ENCODE measurements at places on chromosomes 2 and 18. TPM values are rescaled to one million over a fixed set of nuclear protein-coding genes. Genes with fewer than 3 reads are reported as not detected.

GRCh38 chr18:46727177-46727576, 29.7 kb downstream of the ST8SIA5 start:
- no peak for DNase-seq

ALKAL2 gene
- 6.7 TPM for total RNA-seq

GRCh38 chr2:138421971-138422335, 79.6 kb upstream of the SPOPL start:
- no peak for DNase-seq

GRCh38 chr2:40412456-40412855, 39.4 kb downstream of the SLC8A1 start:
- no peak for DNase-seq

DYNAP gene
- not detected for total RNA-seq

DNA sequence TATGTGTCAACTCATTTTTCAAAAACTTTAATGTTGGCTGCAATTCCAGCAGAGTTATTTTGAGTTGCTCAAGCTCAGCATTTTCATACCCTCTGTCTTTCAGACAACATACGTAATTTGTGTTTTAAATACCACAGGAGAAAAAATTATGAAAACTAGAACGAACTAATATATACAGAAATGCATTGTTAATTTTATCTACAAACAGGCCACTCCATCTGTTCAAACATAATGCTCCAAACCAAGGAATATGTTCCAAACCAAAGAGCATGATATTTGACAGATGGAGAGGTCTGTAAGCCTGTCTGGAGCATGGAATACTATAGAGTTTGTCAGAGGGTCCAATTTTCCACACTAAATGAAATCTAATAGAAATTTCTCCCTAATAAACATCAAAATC, 536.2 kb upstream of the FSIP2 start:
- DNase-seq, result no peak

DNA sequence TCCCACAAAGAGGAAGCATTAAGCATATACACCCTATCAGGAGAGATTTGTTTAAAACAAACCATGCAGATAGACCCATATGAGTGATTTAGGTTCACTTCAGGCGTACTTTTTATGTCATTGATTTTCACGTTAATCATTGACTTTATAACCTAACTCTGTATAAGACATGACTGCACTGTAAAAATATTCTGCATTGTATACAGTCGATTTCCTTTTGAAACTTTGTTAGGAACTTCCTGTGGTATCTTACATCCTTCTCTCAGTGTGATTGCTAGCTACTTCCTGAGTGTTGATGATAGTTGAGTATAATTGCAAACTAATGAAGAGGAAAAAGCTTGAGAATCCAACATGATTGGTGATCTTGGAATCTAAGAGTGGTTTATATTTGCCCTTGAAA, 69.4 kb downstream of the XIRP2 start:
- DNase-seq, result no peak

TMEM178A gene
- total RNA-seq, result 3.2 TPM

DNA sequence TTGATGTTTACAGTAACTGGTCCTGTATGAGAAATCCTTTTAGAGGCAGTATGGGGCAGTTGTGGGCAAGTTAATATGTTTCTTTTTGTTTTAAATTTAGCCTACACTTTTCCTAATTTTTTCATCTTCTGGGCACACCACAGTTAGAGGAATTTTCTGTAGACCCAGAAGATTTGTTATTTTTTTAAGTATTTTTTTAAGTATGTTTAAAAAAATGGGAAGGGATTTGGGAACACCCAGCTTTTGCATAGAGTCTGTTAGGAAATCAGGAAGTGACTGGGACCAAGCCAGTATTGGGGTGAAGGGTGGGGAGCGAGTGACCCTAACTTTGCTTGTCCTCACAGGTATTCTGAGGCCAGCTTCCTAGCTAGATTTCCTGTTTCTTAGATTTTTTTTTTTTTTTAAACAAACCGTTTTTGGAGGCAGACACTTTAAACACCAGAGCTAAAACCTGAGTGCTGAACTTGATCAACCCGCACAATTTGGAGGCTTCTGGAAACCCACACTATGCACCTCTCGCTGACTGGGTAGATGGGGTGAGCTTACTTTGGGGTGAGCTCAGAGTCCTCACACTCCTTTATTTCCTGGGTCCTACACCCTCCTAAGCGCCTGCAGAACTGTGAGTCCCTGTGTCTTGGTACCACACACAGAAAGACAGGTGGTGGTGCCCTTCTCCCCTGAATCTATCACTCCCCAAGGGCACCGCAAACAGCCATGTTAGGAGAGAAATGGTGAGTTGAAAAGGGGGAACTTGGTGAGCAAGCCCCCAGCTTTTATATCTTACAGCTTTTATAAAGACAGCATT, 5.2 kb downstream of the GATA6 start:
- no peak for DNase-seq

DNA sequence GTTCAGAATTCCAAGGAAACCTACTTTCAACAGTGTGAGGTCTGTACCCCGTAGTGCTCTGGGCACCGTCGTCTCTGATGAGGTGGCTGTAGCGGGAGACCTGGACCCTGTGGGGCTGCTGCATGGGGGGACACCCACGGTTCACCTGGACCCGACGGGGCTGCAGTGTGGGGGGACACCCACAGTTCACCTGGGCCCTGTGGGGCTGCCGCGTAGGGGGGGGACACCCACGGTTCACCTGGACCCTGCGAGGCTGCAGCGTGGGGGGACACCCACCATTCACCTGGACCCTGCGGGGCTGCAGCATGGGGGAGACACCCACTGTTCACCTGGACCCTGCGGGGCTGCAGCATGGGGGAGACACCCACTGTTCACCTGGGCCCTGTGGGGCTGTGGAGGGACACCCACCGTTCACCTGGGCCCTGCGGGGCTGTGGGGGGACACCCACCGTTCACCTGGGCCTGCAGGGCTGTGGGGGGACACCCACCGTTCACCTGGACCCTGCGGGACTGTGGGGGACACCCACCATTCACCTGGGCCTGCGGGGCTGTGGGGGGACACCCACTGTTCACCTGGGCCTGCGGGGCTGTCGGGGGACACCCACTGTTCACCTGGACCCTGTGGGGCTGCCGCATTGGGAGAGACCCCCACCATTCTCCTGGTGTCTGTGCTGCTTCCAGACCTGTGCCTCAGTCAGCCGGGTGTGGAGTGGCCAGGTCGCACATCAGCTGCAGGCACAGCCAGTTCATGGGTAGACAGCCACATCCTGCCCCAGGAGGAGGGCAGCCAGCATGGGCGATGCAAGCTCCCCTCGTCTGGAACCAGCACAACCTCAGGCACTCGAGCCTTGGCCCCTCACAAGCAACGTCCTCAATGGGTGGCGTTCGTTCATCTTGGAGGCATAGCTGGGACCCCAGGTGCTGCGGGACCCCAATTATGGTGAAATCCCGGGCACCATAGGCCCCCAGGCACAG, 114.5 kb downstream of the TMEM18 start:
- DNase-seq, result no peak

- no peak for DNase-seq
Observed at GRCh38 chr2:144948205-144948855, 428.4 kb upstream of the ZEB2 start.

MYO5B gene
- 23.3 TPM for total RNA-seq

GRCh38 chr2:168700615-168701245, 101.7 kb upstream of the NOSTRIN start:
- no peak for DNase-seq

DNA sequence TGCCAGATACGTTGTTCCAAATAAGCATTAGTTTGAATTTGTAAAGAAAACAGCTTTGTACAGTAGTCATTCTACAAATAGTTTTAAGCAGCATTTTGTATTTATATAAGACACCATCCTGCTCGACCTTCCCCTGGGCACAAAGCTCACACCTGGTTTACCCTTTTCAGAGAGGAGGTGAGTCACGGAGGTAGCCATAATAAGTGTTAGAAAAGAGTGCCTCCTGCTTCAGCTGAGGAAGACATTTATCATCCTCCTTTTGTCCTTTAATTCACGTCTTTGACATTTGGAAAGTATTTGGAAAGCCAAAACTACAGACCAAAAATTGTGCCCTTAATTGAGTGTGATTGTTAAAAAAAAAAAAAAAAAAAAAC, 6.8 kb downstream of the RAB12 start:
- DNase-seq, result no peak

DNA sequence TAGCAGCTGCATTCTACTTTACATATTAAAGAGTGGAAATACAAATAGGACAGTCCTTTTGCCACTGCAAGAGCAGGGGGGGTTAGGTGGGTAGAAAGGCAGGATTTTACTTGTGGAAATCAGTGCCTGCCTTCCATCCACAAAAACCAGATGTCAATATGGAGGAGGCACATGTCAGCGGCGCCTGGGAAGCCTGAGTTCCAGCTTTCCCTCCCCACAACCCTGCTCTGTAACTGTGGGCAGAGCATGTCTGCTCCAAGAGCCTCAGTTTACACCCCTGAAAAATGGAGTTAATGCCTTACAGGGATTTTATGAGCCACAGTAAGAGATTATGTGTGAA, 32.9 kb downstream of the STEAP3 start:
- DNase-seq, result no peak

GRCh38 chr2:160493227-160494028, at the start of gene RBMS1:
TSS of gene RBMS1 (minus strand) at chr2:160493807. CDS start at chr2:160493363, 444 bp downstream.
- peak; percentile 74 for DNase-seq

DNA sequence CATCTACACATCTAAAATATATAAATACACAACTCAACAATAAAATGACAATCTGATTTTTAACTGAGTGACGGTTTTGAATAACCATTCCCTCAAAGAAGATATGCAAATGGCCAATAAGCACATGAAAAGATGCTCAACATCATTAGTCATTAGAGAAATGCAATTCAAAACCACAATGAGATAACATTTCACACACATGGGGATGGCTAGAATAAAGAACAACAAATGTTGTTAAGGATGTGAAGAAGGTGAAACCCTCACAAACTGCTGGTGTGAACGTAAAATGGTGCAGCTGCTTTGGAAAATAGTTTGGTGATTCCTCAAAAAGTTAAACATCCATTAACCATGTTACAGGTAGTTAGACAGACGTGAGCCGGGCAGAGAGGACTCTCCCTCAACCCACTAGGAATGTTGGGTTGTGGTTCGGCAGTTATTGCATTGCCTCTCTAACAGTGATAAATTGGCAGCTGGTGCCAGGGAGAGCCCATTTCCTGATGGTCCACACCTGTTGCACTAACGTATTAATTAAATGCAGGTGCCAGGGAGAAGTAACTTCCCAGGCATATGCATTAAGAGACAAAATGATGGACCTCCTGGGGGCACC, 22.3 kb upstream of the DUSP2 start:
- no peak for DNase-seq

DNA sequence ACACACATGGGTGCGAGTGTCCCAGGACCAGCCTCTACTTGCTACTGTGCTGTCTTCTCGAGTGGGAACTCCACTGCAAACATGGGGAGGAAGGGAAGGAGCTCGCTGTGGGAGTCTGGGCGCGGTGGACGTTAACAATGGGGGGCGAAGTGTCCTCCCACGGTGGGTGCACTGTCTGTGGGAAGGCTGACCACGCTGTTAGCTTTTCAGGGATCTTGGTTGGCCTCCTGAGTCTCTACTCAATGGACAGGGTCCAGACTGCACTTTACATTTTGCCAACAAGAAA, 146.7 kb downstream of the MBP start:
- no peak for DNase-seq

DNA sequence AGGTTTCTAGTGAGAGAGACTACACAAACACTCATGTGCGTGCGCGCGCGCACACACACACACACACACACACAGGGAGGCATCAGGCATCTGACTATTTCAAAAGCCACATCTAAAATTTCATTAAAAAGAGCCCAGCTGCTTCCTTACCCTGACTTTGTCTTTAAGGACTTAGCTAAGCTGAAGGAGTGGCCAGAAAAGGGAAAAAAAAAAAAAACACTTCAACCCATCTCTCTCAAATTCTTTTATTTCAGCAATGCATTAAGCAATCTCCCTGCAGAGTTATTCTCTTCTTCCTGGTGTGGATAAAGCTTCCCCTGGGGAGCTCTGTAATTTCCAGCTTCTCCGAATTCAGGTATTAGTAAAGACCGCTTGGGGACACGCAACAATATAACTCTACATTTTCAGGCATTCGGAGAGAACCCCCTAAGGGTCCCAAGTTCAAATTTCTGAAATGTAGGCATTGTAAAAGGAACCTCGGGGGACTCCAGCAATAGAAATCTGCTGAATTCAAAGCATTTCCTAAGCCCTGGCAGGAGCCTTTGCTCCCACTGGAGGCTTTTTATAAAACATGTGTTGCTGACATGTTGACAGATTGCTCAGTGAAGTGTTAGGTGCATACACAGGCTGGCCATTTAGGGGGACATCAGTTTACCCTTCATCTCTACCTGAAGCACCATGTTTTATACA, 67.0 kb downstream of the ZNF521 start:
- DNase-seq, result no peak

GRCh38 chr2:48454504-48454903, 75.5 kb upstream of the STON1 start:
- no peak for DNase-seq

GBX2 gene
- not detected for total RNA-seq

SLC4A3 gene
- total RNA-seq, result 1.0 TPM

GRCh38 chr2:33363325-33364298, 112.8 kb upstream of the RASGRP3 start:
- DNase-seq, result no peak

SRD5A2 gene
- total RNA-seq, result 1.2 TPM

CD8B gene
- 1.5 TPM for total RNA-seq

DNA sequence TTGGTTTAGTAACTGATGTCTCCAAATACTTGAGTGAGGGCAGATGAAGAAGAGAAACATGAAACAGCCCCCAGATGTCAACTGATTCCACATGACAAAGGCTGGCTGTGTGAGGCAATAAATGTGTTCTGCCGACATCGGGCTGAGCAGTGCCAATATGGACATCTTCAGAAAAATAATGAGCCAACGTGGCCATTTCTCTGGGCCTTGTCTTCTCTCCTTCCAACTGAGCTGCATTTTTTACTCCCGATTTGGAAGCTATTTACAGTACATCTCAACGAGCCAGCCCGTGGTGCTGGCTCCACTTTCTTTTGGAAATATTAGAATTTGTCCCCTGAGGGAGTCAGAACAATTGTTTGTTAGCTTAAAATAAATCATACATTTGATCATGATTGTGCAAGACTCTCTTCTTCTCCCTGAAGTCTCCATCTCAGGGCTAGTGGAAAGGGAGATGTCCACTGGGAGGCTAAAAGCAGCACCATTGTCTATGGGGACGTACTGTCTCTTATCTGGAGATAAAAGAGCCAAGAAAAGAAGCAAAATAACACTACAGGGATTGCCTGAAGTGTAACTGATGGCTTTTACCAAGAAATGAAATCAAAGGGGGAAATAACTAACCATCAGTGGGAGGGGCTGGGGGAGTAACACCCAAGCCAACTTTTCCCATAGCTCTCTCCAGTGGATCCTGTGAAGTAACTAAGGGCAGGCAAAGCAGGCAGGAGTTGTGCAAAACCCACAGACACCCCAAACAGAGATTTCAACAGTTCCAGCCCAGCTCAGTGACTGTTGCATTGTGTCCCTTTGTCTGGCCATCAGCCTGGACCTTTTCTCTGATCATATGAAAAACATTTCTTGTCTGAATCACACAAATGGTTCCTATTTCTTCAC, 114.8 kb downstream of the RDH14 start:
- no peak for DNase-seq

Measured in lower lobe of right lung (tissue), 2 donors.